ENCODE measurements at places on chromosomes 12 and 14.
A peak's percentile ranks its signal among the peaks of the same experiment; 100 is the strongest.

DNA sequence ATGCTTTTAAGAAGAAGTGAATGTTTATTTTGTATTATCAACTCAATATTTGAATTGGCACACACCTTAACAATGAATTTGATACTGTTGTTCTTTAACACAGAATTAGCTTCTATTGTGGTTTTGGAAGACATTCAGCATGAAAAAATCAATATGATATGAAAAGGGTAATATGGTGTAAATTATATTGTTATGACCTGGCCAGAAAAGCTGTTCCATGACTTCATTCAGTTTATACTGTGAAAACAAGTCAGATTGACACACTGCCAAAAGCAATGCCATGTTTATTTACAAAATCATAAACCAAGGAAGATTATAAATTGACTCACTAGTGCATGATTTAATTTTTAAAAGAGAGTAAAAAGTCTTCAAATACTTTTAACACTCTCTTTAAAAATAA lies 851.4 kb upstream of the SEL1L start:
- no peak overlapping the region for H3K4me3 ChIP-seq
- H3K4me1 ChIP-seq, result no peaks in the 10 kb centered on the region
- no peak overlapping the region for H3K27ac ChIP-seq
- no peaks in the 10 kb centered on the region for H3K36me3 ChIP-seq

GRCh38 chr14:92546347-92547053 lies 32.9 kb downstream of the RIN3 start:
- H3K4me3 ChIP-seq, result no peak overlapping the region
- no peaks in the 10 kb centered on the region for H3K27me3 ChIP-seq
- peaks cover 11% of the 10 kb centered on the region for H3K4me1 ChIP-seq
- no peak for DNase-seq

GRCh38 chr12:69106482-69107118 lies 132.8 kb upstream of the CPSF6 start:
- no peak overlapping the region for H3K27ac ChIP-seq
- H3K4me1 ChIP-seq, result no peaks in the 10 kb centered on the region
- no peak for DNase-seq
- H3K27me3 ChIP-seq, result no peaks in the 10 kb centered on the region

DNA sequence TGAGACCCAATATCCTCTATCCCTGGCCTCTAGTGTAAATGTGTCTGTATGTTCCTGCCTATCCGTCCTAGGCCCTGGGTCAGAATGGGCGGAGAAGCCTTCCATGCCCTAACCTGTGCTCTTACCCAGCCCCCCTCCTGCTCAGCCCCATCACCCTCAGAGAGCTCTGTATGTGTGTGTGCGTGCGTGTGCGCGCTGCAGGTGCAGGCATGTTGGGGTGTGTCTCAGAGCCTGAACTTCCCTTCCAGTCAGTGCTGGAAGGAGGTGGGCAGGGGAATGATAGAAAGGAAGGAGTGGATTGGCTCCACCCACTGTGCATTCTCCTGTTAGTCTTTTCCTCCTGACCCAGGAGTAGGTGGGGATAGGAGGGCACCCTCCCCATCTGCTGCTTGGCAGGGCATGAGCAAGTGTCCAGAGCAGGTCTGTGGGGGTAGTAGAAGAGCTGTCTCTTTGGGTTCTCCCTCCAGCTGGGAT lies 7.2 kb downstream of the NAB2 start:
- H3K36me3 ChIP-seq, result peaks cover 58% of the 10 kb centered on the region
- peaks cover 37% of the 10 kb centered on the region for H3K4me1 ChIP-seq
- no peak overlapping the region for H3K4me3 ChIP-seq
- H3K27me3 ChIP-seq, result no peaks in the 10 kb centered on the region

GRCh38 chr14:56244138-56244789 lies 126.1 kb downstream of the PELI2 start:
- H3K27me3 ChIP-seq, result no peaks in the 10 kb centered on the region
- H3K4me3 ChIP-seq, result no peak overlapping the region
- no peak for DNase-seq
- H3K36me3 ChIP-seq, result no peaks in the 10 kb centered on the region
- no peaks in the 10 kb centered on the region for H3K4me1 ChIP-seq

GRCh38 chr14:40889126-40889525 lies 717.5 kb upstream of the LRFN5 start:
- no peaks in the 10 kb centered on the region for H3K4me1 ChIP-seq
- no peak for DNase-seq
- H3K27ac ChIP-seq, result no peak overlapping the region
- no peak overlapping the region for H3K4me3 ChIP-seq

DNA sequence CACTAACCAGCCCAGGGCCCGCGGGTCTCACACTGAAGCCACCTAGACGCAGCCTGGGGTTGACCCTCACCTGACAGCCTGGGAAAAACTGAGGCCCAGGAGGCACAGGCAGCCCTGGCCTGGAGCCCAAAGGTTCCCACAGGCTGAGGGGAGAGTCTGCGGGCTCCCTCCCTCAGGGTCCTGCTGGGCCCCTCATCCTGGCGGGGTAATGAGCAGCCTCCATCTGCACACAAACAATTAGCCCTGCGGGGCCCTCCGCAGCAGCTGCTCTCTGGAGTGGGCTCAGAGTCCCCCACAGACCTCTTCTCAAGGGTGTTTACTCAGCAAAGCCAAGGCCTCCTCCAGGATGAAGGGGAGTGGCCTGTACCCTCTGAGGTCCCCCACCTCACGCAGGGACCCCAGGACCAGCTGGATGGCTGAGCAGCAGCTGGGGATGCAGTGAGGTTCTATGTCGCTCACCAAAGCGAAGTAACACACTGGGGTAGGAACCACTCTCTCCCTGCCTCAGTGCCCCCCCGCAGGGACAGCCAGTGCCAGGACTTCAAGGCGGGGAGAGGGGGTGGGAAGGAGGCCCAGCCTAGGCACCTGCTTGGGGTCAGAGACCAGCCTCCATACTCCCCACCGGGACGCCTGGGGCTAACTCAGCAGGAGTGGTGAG lies 7.3 kb downstream of the AKT1 start:
- H3K4me3 ChIP-seq, result no peak overlapping the region
- no peak overlapping the region for H3K27ac ChIP-seq
- H3K4me1 ChIP-seq, result peaks cover 74% of the 10 kb centered on the region
- H3K27me3 ChIP-seq, result no peaks in the 10 kb centered on the region

GRCh38 chr14:93533437-93533836 lies 102.7 kb downstream of the UNC79 start:
- peaks cover 6% of the 10 kb centered on the region for H3K36me3 ChIP-seq
- no peak overlapping the region for H3K27ac ChIP-seq
- DNase-seq, result no peak
- no peaks in the 10 kb centered on the region for H3K4me1 ChIP-seq

DNA sequence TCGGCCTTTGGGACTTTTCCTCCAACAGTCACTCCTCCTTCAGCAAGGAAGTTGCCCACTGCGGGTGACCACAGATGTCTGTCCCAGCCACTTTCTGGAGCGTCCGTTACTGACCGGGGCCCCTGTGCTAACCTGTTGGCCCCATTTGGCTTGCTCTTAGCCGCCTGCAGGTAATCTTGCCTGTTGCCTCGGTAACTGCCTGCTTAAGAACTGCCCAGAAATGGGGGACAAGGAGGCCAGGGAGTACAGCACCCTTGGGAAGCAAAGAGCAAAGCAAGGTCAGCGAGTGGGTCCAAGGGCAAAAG lies 338.8 kb upstream of the SFSWAP start:
- no peaks in the 10 kb centered on the region for H3K36me3 ChIP-seq
- no peak overlapping the region for H3K4me3 ChIP-seq
- no peak overlapping the region for H3K27ac ChIP-seq
- no peak for DNase-seq
- peaks cover 38% of the 10 kb centered on the region for H3K4me1 ChIP-seq

- no peak for DNase-seq
- no peaks in the 10 kb centered on the region for H3K27me3 ChIP-seq
- H3K36me3 ChIP-seq, result peaks cover 2% of the 10 kb centered on the region
- no peak overlapping the region for H3K27ac ChIP-seq
- H3K4me3 ChIP-seq, result no peak overlapping the region
- peaks cover 38% of the 10 kb centered on the region for H3K4me1 ChIP-seq
These were observed 60.7 kb downstream of the CLMN start for GRCh38 chr14:95258754-95259593.

DNA sequence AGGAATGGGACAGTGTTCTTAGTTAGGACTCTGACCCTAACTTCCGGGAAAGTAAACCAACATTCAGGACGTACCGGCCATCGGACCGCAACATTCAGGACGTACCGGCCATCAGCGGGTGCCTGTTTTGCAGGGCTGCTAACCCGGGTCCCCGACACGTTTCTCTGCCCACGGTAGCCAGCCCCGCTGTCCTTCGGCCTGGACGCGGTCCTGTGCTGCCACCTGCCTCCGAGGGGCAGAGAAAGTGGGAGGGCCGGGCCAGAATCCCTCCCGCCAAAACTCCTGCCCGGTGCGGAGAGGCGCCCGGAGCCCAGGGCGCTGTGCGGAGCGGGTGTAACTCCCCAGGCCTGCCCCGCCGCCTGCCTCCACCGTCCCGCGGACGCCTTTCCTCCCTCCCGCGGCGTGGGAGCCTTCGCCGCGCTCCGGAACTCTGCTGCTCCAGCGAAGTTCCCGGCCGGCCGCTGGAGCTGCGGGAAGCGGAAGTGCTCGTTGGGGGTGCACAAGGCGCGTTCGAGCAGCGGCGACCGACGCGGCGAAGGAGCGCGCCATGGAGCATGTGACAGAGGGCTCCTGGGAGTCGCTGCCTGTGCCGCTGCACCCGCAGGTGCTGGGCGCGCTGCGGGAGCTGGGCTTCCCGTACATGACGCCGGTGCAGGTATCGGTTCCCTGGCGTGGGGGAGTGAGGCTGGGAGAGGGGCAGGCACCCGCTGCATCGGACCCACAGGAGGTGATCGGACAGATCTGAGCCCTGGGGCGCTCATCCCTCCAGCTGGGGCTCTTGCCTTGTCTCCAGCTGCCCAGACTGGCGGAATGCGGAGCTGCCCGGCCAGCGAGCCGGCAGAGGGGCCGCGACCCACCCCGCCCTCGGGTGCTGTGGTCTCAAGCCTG lies at the start of gene DDX55:
Gene DDX55 (plus strand): TSS at position 498 of the 888 bp plus-strand sequence. CDS start 50 bp downstream, at position 548.
- peak; percentile 79 for DNase-seq
- peaks cover 20% of the 10 kb centered on the region for H3K4me1 ChIP-seq
- H3K4me3 ChIP-seq, result peak within 1 kb of the TSS; percentile 91
- H3K36me3 ChIP-seq, result peaks cover 22% of the 10 kb centered on the region

- no peaks in the 10 kb centered on the region for H3K4me1 ChIP-seq
- no peak overlapping the region for H3K4me3 ChIP-seq
- H3K36me3 ChIP-seq, result no peaks in the 10 kb centered on the region
- peaks cover 8% of the 10 kb centered on the region for H3K27me3 ChIP-seq
These were observed 8.7 kb upstream of the GALNT6 start for GRCh38 chr12:51399891-51400290.

DNA sequence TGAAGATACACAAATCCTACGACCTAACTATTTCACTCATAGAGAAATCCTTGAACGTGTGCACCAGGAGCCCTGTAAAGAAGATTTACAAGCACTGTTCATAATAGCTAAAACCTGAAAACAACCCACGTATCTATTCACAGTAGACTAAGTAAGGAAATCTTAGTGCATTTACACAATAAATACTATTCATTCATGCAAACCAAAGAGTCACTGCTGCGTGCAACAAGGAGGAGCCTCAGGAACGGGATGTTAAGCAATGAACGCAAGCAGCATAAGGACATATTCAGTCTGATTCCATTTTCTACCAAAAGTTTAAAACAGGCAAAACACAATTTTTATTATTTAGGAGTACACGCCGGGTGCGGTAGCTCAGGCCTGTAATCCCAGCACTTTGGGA lies 176.6 kb downstream of the TTC7B start:
- H3K4me1 ChIP-seq, result peaks cover 4% of the 10 kb centered on the region
- H3K36me3 ChIP-seq, result peaks cover 4% of the 10 kb centered on the region
- H3K4me3 ChIP-seq, result no peak overlapping the region
- no peak for DNase-seq

DNA sequence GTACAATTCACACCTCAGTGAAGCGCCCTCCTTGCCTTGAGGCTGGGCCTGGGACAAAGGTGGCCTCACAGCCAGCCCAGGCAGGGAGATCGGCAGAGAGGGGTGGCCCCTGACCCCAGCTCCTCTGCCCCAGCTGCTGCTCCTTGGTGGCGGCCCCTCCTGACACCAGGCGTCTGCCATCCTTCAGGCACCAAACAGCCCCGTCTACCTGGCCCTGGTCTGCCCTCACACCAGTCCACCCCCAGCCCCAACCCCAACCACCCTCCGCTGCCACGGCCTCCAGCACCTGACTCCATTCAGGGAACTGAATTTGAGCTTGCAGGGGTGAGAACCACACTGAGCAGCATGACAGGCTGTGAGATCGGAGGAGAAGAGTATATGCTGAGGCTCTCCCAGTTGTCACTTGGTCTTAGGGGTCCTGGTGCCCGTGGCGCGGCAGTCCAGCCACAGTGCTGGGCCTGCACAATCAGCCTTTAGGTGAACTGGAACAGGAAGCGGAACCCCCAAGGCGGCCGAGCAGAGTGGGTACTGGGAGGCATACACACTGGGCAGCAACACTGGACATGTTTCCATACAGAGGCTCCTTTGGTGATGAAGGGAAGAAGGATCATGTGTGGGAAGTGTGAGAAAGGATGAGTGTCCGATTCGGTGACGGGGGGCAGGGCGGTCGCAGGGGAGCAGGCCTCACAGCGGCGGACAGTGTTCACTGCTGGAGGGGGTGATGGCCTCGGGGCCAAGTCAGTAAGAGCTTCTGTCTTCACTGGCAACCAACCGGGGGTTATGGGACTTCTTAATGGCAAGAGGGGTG lies 18.7 kb downstream of the ZFYVE21 start:
- no peak overlapping the region for H3K27ac ChIP-seq
- peaks cover 63% of the 10 kb centered on the region for H3K4me1 ChIP-seq
- DNase-seq, result no peak
- H3K4me3 ChIP-seq, result no peak overlapping the region

DNA sequence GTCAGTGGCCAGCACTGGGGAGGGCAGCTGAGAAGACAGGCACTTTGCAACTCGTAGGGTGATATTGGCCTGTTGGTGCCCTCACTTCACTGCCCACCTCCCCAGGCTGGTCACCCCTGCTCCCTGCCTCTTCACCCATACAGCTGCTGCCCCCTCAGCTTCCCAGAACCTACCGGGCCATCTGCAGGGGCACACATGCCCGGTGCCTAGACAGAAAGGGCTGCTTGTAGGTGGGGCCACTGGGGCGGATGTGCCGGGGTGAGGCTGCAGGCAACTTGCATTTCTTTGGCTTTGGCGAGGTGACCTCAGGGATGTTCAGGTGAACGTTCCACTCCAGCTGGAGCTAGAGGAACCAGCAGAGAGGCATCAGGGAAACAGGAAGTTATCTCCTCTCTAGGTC lies 17.2 kb downstream of the FAM186B start:
- H3K4me1 ChIP-seq, result no peaks in the 10 kb centered on the region
- DNase-seq, result no peak
- H3K36me3 ChIP-seq, result peaks cover 33% of the 10 kb centered on the region
- no peaks in the 10 kb centered on the region for H3K27me3 ChIP-seq
- no peak overlapping the region for H3K27ac ChIP-seq
- H3K4me3 ChIP-seq, result no peak overlapping the region

GRCh38 chr12:52067081-52067374 lies 2.8 kb upstream of the ATG101 start:
- H3K27ac ChIP-seq, result no peak overlapping the region
- no peak for DNase-seq
- H3K36me3 ChIP-seq, result no peaks in the 10 kb centered on the region
- H3K27me3 ChIP-seq, result no peaks in the 10 kb centered on the region
- H3K4me3 ChIP-seq, result no peak overlapping the region

DNA sequence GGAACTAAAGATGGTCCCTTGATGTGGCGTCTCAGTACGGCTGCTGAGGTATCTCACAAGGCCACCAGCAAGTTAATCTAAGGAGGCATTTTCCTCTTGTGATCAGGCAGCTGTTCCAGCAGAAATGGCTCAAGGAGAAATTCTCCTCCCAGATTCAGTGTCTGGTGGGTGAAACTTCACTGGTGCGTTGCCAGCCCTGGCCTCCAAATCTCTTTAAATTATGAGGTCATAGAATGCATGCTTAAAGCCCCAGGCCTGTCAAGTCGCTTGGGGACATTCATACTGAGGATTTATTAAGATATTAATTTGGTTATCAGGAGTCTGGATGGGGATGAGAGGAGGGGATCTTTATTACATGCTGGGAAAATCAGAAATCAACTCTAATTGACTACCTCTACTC lies 72.9 kb downstream of the PPP2R5C start:
- peaks cover 12% of the 10 kb centered on the region for H3K36me3 ChIP-seq
- peak overlapping the region; percentile 48 for H3K27ac ChIP-seq
- peaks cover 34% of the 10 kb centered on the region for H3K4me1 ChIP-seq
- no peak for DNase-seq
